Dermis microvascular lymphatic vessel endothelial cell (primary cell): ENCODE measurements at places on chromosomes 6 and 20.

DNA sequence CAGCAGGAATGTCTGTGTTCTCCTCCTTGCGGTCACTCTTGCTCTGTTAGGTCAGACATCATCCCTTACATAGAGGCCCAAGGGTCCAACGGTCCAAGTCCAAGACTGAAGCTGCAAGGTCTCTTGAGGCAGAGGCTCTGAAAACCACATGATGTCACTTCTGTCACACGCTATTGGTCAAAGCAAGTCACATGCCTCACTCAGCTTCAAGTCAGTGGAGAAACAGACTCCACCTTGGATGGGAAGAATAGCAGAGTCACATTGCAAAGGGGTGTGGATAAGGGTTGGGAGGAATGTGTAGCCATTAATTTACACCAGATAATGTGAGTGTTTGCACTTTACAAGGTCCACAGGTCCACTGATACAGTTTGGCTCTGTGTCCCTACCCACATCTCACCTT lies 17.5 kb downstream of the SLC52A3 start:
- no peak for DNase-seq

- no peak for DNase-seq
These were observed 56.6 kb upstream of the TBC1D7 start for GRCh38 chr6:13384966-13385365.

- no peak for DNase-seq
These were observed 15.1 kb downstream of the PTPRA start for GRCh38 chr20:2888224-2888955.

DNA sequence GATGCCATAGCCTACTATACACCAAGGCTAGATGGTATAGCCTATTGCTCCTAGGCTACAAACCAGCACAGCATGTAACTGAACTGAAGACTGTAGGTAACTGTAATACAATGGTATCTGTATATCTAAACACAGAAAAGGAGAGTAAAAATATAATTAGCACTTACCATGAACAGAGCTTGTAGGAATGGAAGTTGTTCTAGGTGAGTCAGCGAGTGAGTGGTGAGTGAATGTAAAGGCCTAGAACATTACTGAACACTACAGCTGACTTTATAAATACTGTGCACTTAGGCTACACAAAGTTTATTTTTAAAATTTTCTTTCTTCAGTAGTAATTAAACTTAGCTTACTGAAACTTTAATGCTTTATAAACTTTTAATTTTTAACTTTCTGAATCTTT lies 129.5 kb downstream of the BTBD9 start:
- no peak for DNase-seq

DNA sequence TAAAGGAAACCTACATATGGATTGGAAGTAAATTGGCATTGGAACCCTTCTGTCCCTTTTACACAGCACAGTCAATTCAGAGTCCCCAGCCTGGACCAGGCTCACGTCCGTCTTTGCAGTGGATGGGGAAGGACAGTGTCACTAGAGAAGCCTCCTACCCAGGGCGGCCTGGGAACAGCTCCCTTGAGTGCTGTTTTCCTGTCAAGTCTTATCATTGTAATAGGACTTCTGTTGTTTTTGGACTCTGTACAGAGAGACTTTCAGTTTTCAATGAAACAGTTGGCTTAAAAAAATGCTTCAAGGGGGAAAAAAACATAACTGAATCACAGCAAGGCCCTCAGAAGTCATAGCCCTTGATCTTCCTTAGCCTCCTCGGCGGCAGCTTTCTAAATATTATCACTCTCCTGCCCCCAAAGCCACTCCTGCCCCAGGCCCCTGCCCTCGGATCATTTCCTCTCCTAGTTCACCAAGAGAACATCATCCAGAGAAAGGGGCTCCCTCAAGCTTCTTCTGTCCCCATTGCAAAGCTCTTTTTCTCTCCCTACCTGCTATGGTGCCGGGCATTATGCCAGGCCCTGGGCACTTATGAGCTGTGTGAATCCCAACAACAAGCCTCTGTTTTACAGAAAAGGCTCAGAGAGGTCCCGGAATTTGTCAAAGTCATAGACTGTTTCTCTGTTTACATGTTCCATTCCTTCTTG lies 37.8 kb upstream of the CNKSR3 start:
- no peak for DNase-seq

DNA sequence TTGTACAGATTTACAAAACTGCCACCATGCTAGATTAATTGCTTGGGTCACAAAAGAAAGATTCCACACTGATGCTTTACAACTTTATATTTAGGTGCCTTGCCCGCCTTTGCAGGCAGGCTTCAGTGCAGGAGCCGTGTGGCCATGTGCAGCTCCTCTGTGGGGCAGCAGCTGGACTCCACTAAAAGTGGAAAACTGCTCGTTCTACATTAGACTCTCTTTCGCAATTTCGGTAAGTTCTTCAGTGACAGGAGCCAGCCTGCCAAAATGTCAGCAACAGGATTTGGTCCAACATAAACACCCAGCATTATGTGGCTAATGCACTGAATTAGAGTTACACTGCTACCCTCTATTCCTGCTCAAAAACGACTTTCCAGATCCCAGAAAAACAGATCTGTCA lies 174.4 kb upstream of the KCNK16 start:
- DNase-seq = no peak

- no peak for DNase-seq
These were observed 304.0 kb downstream of the TSHZ2 start for GRCh38 chr20:53276143-53276542.
